ENCODE measurements at places on chromosomes 16 and 17.

- no peak for DNase-seq
Measured at GRCh38 chr16:68377667-68378393, 67.0 kb downstream of the PRMT7 start.

- no peak for DNase-seq
Measured at GRCh38 chr17:45136846-45137560, 1.5 kb downstream of the ACBD4 start.

DNA sequence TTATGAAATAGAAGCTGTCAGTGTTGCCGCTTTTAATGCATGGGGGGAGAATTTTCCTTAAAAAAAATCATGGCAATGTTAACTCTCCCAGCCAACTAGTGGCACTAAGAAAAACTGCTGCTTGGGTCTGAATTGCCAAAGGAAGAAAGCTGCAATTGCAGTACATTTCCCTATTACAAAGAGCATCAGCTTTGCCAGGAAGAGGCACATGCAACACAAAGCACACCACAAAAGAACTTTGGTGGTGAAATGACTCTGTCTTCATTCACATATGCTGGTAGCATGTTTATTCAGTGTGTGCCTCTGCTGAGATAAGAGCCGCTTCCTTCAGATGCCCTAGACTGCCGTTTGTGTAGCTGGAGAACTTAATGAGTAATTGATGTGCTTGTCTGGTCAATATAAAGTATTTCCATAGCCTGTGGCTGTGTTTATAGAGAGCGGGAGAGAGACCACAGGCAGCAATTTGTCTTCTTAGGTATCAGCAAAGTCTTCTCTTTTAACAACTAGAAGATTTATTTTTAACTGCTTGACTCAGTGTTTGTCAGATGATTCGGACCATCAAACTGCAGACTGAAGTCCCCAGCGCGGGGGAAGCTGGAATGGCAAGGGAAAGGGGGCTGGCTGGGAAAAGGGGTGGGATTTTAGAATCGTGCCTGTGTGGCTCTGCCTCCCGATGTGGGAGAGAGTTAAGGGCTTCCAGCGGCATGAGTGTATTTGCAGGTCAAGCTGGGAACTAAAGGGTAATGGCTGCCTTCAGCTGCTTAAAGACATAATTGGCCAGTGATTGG, 115.1 kb downstream of the MRTFB start:
- DNase-seq, result no peak

DNA sequence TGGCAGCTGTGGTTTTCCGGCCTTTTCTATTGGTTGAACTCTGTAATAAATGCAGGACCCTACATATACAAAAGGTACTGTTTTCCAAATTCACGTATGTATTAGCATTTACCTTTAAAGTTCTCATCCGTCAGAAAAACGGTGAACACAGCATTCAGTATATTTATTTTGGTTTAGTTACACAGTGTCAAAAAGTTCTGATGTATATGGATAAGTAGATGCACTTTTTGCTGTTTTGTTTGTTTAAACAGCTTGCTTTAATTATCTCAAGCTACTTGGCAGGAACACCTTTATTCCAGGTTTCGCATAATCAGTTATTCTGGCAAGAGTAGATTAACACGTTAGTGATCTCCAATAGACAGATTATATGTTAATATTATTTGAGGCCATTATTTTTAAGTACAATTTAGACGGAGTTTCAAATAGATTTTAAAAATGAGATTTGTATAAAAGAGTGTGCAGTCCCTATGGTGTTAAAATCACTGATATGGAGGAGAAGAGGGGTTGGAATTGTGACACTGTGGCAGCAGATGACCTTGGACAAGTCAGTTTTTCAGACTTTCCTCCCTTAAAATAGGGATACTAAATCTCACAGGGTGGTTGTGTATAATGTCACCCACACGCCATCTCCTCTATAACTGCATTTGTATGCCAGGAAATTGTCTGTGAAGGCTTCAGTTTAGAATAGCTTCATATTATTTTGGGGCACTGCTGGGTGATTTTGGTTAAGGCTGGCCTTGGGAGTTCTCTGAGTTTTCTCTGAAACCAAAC, 2.1 kb downstream of the HERPUD1 start:
- no peak for DNase-seq

- DNase-seq, result no peak
Measured at GRCh38 chr17:33112763-33113162, 121.1 kb downstream of the SPACA3 start.

DNA sequence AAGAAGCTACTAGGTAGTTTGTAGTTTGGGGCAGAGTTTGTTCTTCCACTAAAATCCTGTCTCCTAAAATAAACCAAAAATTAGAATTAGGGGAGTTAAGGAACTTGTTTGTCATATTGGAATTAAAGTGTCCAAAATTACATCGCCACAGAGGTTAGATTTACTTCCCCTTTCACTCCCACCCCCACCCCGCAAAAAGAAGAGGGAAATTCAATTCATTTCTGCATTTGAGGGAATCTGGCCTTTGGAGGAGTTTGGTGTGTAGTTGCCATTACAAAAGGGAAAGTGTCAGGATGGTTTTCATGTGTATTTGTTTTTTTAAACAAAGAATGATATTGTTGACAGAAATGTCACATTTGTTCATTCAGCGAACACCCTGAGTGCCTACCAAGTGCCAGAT, 5.8 kb downstream of the TMEM97 start:
- DNase-seq, result no peak

DNA sequence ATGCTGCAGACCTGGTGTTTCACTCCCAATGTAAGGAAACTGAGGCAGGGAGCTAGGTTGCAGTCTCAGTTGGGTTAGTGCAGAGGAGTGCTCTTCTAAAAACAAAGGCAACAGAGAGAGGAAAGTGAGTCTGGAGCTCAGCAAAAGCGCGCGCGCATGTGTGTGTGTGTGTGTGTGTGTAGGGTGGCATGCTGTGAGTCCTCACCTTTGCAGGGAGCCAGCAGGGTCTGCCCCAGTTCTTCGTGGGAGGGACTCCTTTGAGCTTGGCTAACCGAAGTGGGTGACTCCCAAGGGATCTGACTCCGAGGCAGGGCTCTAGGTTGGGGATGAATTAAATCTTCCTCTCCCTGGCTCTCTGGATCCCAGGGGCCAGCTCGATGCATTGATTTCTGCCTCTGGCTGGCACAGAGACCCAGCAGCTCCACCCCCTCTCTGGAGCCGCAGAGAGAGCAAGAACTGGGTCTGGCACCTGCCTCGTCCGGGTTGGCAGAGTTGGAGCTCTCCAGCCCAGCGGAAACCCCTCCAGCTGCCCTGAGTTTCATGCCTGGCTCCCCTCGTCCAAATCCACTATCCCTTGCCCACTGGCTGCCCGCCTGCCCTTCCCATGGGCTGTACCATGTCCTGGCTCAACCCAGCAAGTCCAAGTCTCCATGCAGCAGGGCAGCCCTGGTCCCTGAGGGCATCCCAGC, 1.3 kb upstream of the BTBD17 start:
- no peak for DNase-seq

All from AG04449 (cell line).